ENCODE measurements at places on chromosomes 1 and 21. TPM values are rescaled to one million over a fixed set of nuclear protein-coding genes. Genes with fewer than 3 reads are reported as not detected.

SYT14 gene
- total RNA-seq, result 1.4 TPM

PDE4B gene
- 3.4 TPM for total RNA-seq

PGLYRP4 gene
- not detected for total RNA-seq

RCC2 gene
- total RNA-seq, result 42.1 TPM

MOV10 gene
- 98.2 TPM for total RNA-seq

SAMD11 gene
- 10.2 TPM for total RNA-seq

SYT11 gene
- 2.0 TPM for total RNA-seq

RAP1GAP gene
- 12.3 TPM for total RNA-seq

TENT5C gene
- total RNA-seq, result 4.1 TPM

NFIA gene
- total RNA-seq, result 18.1 TPM

ARMH1 gene
- total RNA-seq, result 1.2 TPM

CD48 gene
- total RNA-seq, result 0.30 TPM

GNG12 gene
- total RNA-seq, result 97.0 TPM

AGRN gene
- 81.8 TPM for total RNA-seq

AMY1A gene
- not detected for total RNA-seq

SEC16B gene
- 8.5 TPM for total RNA-seq

MLLT11 gene
- total RNA-seq, result 16.8 TPM

WDR3 gene
- 24.3 TPM for total RNA-seq

EYA3 gene
- total RNA-seq, result 19.9 TPM

CBS gene
- 36.6 TPM for total RNA-seq

REG4 gene
- 106 TPM for total RNA-seq

MYOM3 gene
- 2.4 TPM for total RNA-seq

FCRL3 gene
- not detected for total RNA-seq

CHAF1B gene
- total RNA-seq, result 1.9 TPM

TSSK3 gene
- total RNA-seq, result 1.4 TPM

PEAR1 gene
- total RNA-seq, result 6.1 TPM

FBLIM1 gene
- total RNA-seq, result 117 TPM

RCOR3 gene
- total RNA-seq, result 41.1 TPM

CLDN19 gene
- 2.5 TPM for total RNA-seq

FMO4 gene
- 31.4 TPM for total RNA-seq

PTPRU gene
- 34.3 TPM for total RNA-seq

MYOC gene
- not detected for total RNA-seq

RXFP4 gene
- total RNA-seq, result not detected

PWP2 gene
- 1.3 TPM for total RNA-seq

TEX38 gene
- 0.16 TPM for total RNA-seq

OR6K3 gene
- total RNA-seq, result not detected

TRIM45 gene
- 4.1 TPM for total RNA-seq

GFI1 gene
- 0.10 TPM for total RNA-seq

SELL gene
- total RNA-seq, result 0.96 TPM

LRRC71 gene
- total RNA-seq, result not detected

LIN28A gene
- 0.43 TPM for total RNA-seq

B4GALT2 gene
- 45.7 TPM for total RNA-seq

SPOCD1 gene
- total RNA-seq, result 1.4 TPM

OR2T11 gene
- not detected for total RNA-seq

PGBD2 gene
- 5.6 TPM for total RNA-seq
